ENCODE measurements at places on chromosomes 6 and 20.

- no peak for DNase-seq
Observed at GRCh38 chr6:21968411-21968810, 328.4 kb downstream of the PRL start.

GRCh38 chr6:169489563-169490245 lies 212.1 kb downstream of the WDR27 start:
- no peak for DNase-seq

DNA sequence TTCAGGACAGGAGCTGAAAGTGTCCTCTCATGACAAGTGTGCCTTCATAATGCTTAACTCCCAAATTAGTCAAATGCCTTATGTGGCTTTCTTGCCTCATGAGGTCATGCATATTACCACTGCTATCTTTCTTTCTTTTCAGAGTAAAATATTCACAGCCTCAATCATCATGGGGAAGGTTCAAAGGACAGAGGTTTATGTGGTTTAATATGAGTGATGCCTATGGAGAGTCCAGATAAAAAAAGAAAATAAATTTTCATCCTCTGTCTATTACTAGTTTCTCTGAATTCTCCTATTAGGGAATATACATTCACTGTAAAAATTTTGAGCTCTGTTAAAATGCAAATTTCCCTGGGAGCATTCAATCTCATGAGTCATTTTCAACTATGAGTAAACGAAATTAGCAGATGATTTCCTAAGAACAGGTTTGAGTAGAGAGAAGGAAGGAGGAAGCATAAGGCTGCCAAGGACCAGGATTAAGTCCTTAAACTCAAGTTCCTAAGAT lies 396.9 kb upstream of the ADGRB3 start:
- no peak for DNase-seq

GRCh38 chr6:53032849-53033248 lies 32.4 kb upstream of the FBXO9 start:
- no peak for DNase-seq

GRCh38 chr20:44856856-44857448 lies 28.6 kb upstream of the YWHAB start:
- DNase-seq = no peak

DNA sequence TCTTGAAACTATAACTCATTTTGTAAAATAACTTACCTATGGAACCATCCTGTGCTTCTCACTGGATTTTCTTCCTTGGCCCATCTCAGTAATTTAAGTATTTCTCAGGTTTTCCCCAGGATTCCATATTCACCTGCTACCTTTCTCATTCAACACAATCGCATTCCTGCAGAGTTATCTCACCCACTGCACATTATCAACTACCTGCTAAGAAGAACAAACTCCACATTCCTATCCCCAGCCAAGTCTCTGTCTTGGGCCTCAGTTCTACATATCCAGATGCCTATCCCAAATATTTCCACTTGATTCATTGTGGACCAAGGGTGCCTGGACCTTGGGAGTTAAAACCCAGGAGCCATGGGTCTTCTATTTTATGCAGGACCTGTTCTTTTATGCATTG lies 60.2 kb upstream of the KCNQ5 start:
- no peak for DNase-seq

Measured in suppressor macrophage treated with lipopolysaccharide for 1 hour (primary cell).